Hepatocyte (in vitro differentiated cells): ENCODE measurements at places on chromosomes 2 and 18. TPM values are rescaled to one million over a fixed set of nuclear protein-coding genes. Genes with fewer than 3 reads are reported as not detected.
A peak's percentile ranks its signal among the peaks of the same experiment; 100 is the strongest.

DNA sequence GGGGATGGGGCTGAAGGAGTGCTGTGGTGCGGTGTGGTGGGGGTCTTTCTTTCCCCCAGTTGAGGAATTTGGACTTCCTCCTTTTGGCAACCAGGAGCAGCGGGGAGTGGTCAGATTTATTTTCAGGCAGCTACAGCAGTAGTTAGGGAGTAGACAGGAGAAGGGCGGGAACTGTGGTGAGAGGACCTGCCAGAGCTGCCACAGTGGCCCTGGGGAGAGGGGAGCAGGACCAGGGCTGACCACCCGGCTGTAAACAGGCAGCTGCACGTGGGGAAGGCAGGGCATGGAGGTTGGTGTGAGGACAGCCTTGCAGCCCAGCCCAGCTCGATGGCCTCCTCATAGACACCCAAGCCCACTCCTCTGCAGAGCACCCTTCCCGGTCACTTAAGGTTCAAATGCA, 197.2 kb downstream of the GLI2 start:
- no peak overlapping the region for H3K4me3 ChIP-seq
- no peaks in the 10 kb centered on the region for H3K36me3 ChIP-seq
- H3K4me1 ChIP-seq, result peaks cover 42% of the 10 kb centered on the region
- no peak for DNase-seq
- no peak overlapping the region for H3K27ac ChIP-seq

- H3K27me3 ChIP-seq, result peaks cover 87% of the 10 kb centered on the region
- H3K4me1 ChIP-seq, result peaks cover 9% of the 10 kb centered on the region
- no peak overlapping the region for H3K27ac ChIP-seq
- H3K4me3 ChIP-seq, result no peak overlapping the region
- H3K36me3 ChIP-seq, result no peaks in the 10 kb centered on the region
Observed at GRCh38 chr2:229712136-229712535, 2.2 kb downstream of the DNER start.

DNA sequence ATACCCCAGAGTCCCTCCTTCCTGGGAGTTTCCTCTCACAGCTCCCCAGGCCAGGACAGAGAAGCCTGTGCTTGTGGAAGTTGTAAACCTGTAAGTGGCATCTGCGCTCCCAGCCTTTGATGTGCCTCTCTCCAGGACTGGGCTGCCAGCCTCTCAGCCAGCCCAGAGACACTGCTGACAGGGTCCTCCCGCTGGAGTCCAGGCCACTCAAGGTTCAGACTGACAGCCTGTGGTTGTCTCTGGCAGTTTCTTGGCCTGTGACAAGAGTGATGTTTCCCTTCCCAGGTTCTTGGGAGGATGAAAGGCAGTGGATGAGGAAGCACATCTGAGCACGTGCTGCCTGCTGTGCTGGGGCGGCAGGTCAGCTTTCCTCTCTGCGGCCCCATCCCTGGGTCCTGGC, 3.0 kb downstream of the SLC35F6 start:
- H3K27ac ChIP-seq, result peak overlapping the region; percentile 46
- no peaks in the 10 kb centered on the region for H3K36me3 ChIP-seq
- no peaks in the 10 kb centered on the region for H3K27me3 ChIP-seq
- no peak overlapping the region for H3K4me3 ChIP-seq

DNA sequence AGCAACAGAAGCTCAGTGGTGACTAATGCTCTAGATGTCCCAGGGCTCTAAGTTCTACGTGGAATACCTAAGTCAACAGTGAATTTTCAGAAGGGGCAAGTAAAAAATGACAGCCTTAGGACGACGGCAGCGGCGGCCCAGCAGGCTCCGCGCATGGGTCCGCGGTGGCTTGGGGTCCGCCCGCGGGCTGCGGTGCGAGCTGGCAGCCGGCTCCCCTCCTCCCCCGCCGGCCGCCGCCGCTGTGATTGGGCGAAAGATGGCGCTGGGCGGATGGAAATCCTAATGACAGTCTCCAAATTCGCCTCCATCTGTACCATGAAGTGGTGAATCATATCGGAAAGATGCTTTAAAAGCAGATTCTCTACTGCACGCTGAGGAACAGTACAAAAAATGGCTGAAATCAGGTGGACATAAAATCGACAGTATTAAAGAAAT, 74.7 kb downstream of the HNRNPLL start:
- no peak overlapping the region for H3K27ac ChIP-seq
- H3K36me3 ChIP-seq, result no peaks in the 10 kb centered on the region
- no peaks in the 10 kb centered on the region for H3K4me1 ChIP-seq
- no peaks in the 10 kb centered on the region for H3K27me3 ChIP-seq
- peak; percentile 55 for DNase-seq

GRCh38 chr18:38221476-38222100, 656.0 kb upstream of the CELF4 start:
- no peak overlapping the region for H3K27ac ChIP-seq
- no peak for DNase-seq
- H3K4me1 ChIP-seq, result no peaks in the 10 kb centered on the region
- no peak overlapping the region for H3K4me3 ChIP-seq
- H3K36me3 ChIP-seq, result no peaks in the 10 kb centered on the region

DNA sequence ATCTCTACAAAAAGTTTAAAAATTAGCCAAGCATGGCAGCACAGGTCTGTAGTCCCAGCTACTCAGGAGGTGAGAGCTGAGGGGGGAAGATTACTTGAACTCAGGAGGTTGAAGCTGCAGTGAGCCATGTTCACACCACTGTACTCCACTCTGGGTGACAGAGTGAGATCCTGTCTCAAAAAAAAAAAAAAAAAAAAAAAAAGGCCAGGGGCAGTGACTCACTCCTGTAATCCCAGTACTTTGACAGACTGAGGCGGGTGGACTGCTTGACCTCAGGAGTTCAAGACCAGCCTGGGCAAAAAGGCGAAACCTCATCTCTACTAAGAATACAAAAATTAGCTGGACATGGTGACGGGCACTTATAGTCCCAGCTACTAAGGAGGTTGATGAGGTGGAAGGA, 37.0 kb downstream of the PUM2 start:
- H3K4me1 ChIP-seq, result no peaks in the 10 kb centered on the region
- H3K4me3 ChIP-seq, result no peak overlapping the region
- H3K36me3 ChIP-seq, result no peaks in the 10 kb centered on the region
- no peak for DNase-seq
- no peak overlapping the region for H3K27ac ChIP-seq
- H3K27me3 ChIP-seq, result no peaks in the 10 kb centered on the region

GRCh38 chr18:13313006-13313686, 94.6 kb downstream of the LDLRAD4 start:
- H3K36me3 ChIP-seq, result no peaks in the 10 kb centered on the region
- no peak overlapping the region for H3K27ac ChIP-seq
- DNase-seq, result no peak
- H3K4me3 ChIP-seq, result no peak overlapping the region
- H3K4me1 ChIP-seq, result no peaks in the 10 kb centered on the region

- H3K4me1 ChIP-seq, result no peaks in the 10 kb centered on the region
- peaks cover 4% of the 10 kb centered on the region for H3K27me3 ChIP-seq
- no peak overlapping the region for H3K4me3 ChIP-seq
- no peaks in the 10 kb centered on the region for H3K36me3 ChIP-seq
- no peak for DNase-seq
Observed at GRCh38 chr2:134021830-134022524, 231.9 kb upstream of the MGAT5 start.

GRCh38 chr2:151138507-151138906, 123.2 kb downstream of the RBM43 start:
- no peaks in the 10 kb centered on the region for H3K36me3 ChIP-seq
- no peak overlapping the region for H3K4me3 ChIP-seq
- H3K27ac ChIP-seq, result no peak overlapping the region

GRCh38 chr2:120480903-120481445, 135.0 kb downstream of the INHBB start:
- H3K4me1 ChIP-seq, result no peaks in the 10 kb centered on the region
- H3K27ac ChIP-seq, result no peak overlapping the region
- no peaks in the 10 kb centered on the region for H3K27me3 ChIP-seq
- H3K4me3 ChIP-seq, result no peak overlapping the region
- no peak for DNase-seq

NTSR2 gene
- total RNA-seq, result not detected in 2 replicates

DNA sequence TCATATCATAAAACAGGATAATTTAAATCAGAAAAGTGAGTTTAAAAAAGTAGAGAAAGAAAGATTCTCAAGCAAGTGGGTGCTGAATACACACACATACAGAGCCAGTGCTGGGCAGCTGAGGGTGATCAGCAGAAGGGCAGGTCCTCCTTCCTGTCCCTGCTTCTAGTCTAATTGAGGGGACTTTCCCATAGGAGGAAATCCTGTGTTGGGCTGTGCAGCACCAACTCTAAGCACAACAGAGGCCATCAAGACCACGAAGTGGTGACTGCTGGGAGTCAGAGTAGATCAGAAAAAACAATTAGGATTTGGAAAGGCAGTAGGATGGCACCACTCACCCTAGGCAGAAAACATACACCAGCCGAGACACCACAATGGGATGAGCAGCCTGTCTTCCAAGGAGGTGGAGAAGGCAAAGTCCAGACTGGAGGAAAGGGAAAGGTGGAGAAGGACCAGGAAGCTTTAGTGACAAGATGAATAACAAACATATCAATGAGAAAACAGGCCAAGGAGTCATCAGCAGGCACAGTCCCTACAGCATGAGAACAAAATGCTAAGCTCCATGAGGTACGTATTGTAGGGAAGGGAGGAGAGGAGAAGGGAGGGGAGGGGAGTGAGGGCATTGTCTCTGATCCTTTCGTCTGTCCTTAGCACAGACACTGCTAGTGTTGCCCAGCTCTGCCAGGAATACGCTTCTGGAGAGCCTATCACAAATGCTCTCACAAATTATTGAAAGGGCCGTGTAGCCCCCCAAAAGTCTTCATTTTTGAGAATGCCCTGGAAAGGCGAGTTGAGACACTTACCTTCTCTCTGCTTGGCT, 16.7 kb upstream of the MSGN1 start:
- H3K4me1 ChIP-seq, result peaks cover 5% of the 10 kb centered on the region
- H3K27me3 ChIP-seq, result no peaks in the 10 kb centered on the region
- H3K4me3 ChIP-seq, result no peak overlapping the region
- no peaks in the 10 kb centered on the region for H3K36me3 ChIP-seq
- H3K27ac ChIP-seq, result peak overlapping the region; percentile 13

RIOK3 gene
- total RNA-seq, result 70.7 and 95.2 TPM in 2 replicates

- DNase-seq, result no peak
- H3K4me3 ChIP-seq, result no peak overlapping the region
- no peaks in the 10 kb centered on the region for H3K27me3 ChIP-seq
Observed at GRCh38 chr2:166454006-166454595, 39.9 kb downstream of the SCN7A start.

- no peaks in the 10 kb centered on the region for H3K27me3 ChIP-seq
- no peak overlapping the region for H3K4me3 ChIP-seq
- peaks cover 16% of the 10 kb centered on the region for H3K4me1 ChIP-seq
- no peak overlapping the region for H3K27ac ChIP-seq
- H3K36me3 ChIP-seq, result no peaks in the 10 kb centered on the region
- DNase-seq, result no peak
Observed at GRCh38 chr2:207969249-207969648, 56.1 kb downstream of the PLEKHM3 start.

TWIST2 gene
- total RNA-seq, result 19.7 and 21.1 TPM in 2 replicates

DNA sequence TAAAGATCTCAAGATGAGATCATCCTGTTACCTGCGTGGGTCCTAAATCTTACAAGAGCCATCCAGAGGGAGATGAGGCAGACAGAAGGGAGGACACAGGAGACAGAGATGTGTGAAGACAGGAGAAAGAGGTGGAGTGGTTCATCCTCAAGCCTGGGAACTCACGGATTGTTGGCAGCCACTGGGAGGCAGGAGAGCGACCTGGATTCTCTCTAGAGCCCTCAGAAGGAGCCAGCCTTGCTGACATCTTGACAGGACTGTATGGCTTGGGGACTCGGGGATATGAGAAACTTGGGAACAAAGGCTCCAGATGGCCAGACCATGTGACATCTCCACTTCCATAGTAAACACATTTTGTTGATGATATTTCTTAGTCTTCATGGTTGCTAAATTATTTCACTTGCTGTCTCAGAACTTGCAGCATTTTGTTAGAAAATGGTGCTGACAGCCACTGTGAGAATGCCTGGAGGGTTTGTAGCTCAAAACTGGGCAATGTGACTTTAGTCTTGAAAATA, 57.8 kb upstream of the MC2R start:
- H3K4me3 ChIP-seq, result no peak overlapping the region
- H3K27ac ChIP-seq, result no peak overlapping the region
- no peaks in the 10 kb centered on the region for H3K4me1 ChIP-seq
- no peaks in the 10 kb centered on the region for H3K27me3 ChIP-seq
- H3K36me3 ChIP-seq, result no peaks in the 10 kb centered on the region

TBR1 gene
- not detected in 2 replicates for total RNA-seq

GRCh38 chr18:58344861-58345463, 283.9 kb downstream of the ALPK2 start:
- no peaks in the 10 kb centered on the region for H3K36me3 ChIP-seq
- H3K4me3 ChIP-seq, result no peak overlapping the region
- H3K27ac ChIP-seq, result peak overlapping the region; percentile 61
- peaks cover 12% of the 10 kb centered on the region for H3K4me1 ChIP-seq

DNA sequence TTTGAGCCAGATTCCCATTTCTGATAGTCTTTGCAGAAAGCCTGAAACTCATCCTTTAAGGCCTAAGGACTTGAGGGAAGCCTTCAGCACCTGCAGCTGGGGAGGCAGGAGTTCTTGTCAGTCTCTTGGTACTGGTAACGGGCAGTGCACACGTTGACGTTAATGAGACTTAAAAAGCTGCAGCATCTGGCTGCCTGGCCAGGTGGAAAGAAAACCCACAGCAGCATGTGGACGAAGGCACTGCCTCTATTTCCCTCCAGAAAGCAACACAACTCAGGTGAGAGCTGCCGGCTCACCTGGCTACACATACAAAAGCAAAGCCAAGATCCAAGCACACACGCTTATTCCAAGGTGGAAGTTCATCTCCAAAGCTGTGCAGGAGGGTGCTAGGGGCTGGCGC, 178.8 kb downstream of the ANAPC1 start:
- peaks cover 13% of the 10 kb centered on the region for H3K4me1 ChIP-seq
- no peaks in the 10 kb centered on the region for H3K36me3 ChIP-seq
- no peak overlapping the region for H3K4me3 ChIP-seq
- no peaks in the 10 kb centered on the region for H3K27me3 ChIP-seq

GRCh38 chr2:28507796-28508764, 12.2 kb downstream of the PLB1 start:
- DNase-seq, result peak; percentile 82
- no peaks in the 10 kb centered on the region for H3K4me1 ChIP-seq

SERPINB3 gene
- 0.17 TPM in 1 of 2 replicates, not detected in the other for total RNA-seq

VWA3B gene
- not detected in 2 replicates for total RNA-seq

DNA sequence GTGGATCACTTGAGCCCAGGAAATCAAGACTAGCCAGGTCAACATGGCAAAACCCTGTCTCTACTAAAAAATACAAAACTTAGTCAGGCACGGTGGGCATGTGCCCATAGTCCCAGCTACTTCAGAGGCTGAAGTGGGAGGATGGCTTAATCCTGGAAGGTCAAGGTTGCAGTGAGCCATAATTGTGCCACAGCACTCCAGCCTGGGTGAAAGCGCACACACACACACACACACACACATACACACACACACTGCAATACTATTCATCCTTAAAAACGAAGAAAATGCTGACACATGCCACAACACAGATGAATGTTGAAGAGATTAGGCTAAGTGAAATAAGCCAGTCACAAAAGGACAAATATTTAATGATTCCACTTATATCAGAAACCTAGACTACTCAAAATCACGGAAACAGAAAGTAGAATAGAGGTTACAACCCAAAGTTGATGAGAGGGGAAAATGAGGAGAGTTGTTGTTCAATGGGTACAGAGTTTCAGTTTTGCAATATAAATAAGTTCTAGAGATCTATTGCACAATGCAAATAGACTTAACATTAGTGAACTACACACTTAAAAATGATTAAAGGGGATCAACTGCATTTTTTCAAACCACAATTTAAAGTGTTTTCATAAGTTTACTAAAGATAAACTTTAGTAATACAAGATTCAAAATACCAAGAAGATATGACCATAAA, 114.5 kb downstream of the USP34 start:
- no peak overlapping the region for H3K27ac ChIP-seq
- peaks cover 3% of the 10 kb centered on the region for H3K4me1 ChIP-seq
- H3K4me3 ChIP-seq, result no peak overlapping the region
- no peak for DNase-seq
- peaks cover 6% of the 10 kb centered on the region for H3K36me3 ChIP-seq
